Activated T-helper 2 cell treated with anti-CD3 and anti-CD28 coated beads, Interferon-gamma antibody, Interleukin-2, Interleukin-4, amounts not matched to agents 10 μg/mL and 5 μg/mL and 100 μg/mL, durations not matched to agents 14 hours and 24 hours and 36 hours (primary cell): ENCODE measurements at places on chromosomes 6 and 20. TPM values are rescaled to one million over a fixed set of nuclear protein-coding genes. Genes with fewer than 3 reads are reported as not detected.

Gene RSPH3
- total RNA-seq: 4.9 and 5.1 TPM in 2 replicates

- peaks cover 2% of the 10 kb centered on the region for H3K36me3 ChIP-seq
- H3K27ac ChIP-seq: no peak overlapping the region
- H3K4me1 ChIP-seq: peaks cover 8% of the 10 kb centered on the region
- no peak overlapping the region for H3K4me3 ChIP-seq
- DNase-seq: no peak
- H3K27me3 ChIP-seq: no peaks in the 10 kb centered on the region
These were observed 65.8 kb downstream of the REV3L start for GRCh38 chr6:111417181-111417585.

- no peaks in the 10 kb centered on the region for H3K4me1 ChIP-seq
- no peaks in the 10 kb centered on the region for H3K27me3 ChIP-seq
- H3K27ac ChIP-seq: no peak overlapping the region
- H3K4me3 ChIP-seq: no peak overlapping the region
- H3K36me3 ChIP-seq: no peaks in the 10 kb centered on the region
These were observed 260.5 kb upstream of the MARCKS start for GRCh38 chr6:113596387-113597230.

DNA sequence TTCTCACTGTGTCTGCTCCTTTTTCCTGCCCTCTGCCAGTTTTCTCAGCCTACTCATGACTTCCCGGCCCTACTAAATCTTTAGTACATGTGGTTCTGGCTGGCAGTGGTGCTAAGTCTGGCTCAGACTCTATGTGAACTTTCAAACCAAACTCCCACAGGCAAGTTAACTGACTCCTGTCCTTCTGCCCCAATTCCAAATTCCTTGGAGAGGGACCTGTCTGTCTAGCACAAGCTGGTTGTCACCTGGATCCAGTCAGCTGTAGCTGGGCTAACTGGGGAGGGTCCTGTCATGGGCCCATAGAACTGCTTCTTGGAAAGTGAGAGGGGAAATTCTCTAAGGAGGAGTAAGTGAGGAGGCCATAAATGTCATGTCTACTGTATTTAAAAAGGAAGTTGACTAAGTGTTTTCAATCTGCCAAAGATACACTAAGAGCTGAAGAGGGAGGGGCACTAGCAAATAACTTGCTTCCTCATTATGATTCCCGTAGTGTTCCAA lies 240.1 kb downstream of the KCNQ5 start:
- peaks cover 10% of the 10 kb centered on the region for H3K4me1 ChIP-seq
- DNase-seq: no peak
- peak overlapping the region; percentile 64 for H3K27ac ChIP-seq
- no peaks in the 10 kb centered on the region for H3K36me3 ChIP-seq
- H3K27me3 ChIP-seq: no peaks in the 10 kb centered on the region
- no peak overlapping the region for H3K4me3 ChIP-seq

DNA sequence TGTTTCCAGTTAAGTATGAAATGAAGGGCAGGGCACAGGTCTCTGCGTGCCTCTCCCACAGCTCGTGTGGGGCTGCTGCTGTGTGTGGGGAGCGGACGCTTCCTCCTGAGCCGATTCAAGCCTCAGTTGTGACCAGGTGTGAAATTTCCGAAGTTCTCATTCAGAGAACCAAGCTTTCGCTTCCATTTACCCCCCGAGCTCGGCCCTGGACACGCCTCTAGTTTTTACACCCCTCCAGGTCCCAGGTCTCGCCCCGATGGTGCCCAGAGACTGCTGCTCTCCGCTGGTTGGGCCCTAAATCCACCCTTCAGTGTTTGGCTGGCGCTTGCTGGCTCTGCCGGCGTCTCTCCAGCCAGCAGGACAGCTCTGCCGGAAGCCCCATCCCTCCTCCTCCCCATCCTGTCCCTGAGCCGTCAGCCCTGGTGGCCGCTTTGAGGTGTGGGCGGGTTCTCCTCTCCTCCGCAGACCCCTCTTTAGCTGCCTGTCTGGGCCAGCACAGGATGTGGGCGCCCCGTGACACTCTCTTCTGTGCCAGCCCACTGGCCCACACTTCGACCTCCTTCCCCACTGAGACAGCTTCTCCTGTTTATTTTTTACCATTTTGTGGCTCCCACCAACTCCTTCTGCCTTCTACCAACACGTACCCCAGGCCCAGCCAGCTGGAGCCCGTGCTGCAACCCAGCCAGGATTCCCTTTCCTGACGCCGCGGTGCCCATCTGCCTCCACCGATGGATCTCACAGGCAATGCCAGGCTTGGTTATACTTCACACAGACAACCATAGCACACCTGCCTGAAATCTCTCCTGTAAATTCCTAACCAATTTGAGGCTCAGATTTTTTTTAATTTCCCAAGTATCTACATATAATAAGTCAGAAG lies 142.8 kb downstream of the DLL1 start:
- H3K4me1 ChIP-seq: peaks cover 22% of the 10 kb centered on the region
- H3K4me3 ChIP-seq: peak overlapping the region; percentile 67
- DNase-seq: peak; percentile 41
- H3K27me3 ChIP-seq: peaks cover 24% of the 10 kb centered on the region

GRCh38 chr6:6655805-6656251 lies 67.3 kb downstream of the LY86 start:
- H3K4me1 ChIP-seq: peaks cover 87% of the 10 kb centered on the region
- no peak for DNase-seq
- H3K27me3 ChIP-seq: no peaks in the 10 kb centered on the region
- H3K36me3 ChIP-seq: peaks cover 28% of the 10 kb centered on the region
- peak overlapping the region; percentile 48 for H3K4me3 ChIP-seq
- H3K27ac ChIP-seq: peak overlapping the region; percentile 99

Gene NOX3
- total RNA-seq: not detected in 2 replicates

- no peaks in the 10 kb centered on the region for H3K27me3 ChIP-seq
- peaks cover 51% of the 10 kb centered on the region for H3K4me1 ChIP-seq
- no peak overlapping the region for H3K4me3 ChIP-seq
- no peaks in the 10 kb centered on the region for H3K36me3 ChIP-seq
- no peak overlapping the region for H3K27ac ChIP-seq
These were observed 458.2 kb upstream of the JARID2 start for GRCh38 chr6:14787677-14788076.

Gene DUSP15
- total RNA-seq: not detected in 2 replicates

- peaks cover 43% of the 10 kb centered on the region for H3K36me3 ChIP-seq
- H3K4me3 ChIP-seq: peak overlapping the region; percentile 87
- DNase-seq: peak; percentile 19
- peaks cover 39% of the 10 kb centered on the region for H3K4me1 ChIP-seq
These were observed 697 bp upstream of the CEP43 start for GRCh38 chr6:166998256-166999144.

Gene WRNIP1
- 47.2 and 47.8 TPM in 2 replicates for total RNA-seq

DNA sequence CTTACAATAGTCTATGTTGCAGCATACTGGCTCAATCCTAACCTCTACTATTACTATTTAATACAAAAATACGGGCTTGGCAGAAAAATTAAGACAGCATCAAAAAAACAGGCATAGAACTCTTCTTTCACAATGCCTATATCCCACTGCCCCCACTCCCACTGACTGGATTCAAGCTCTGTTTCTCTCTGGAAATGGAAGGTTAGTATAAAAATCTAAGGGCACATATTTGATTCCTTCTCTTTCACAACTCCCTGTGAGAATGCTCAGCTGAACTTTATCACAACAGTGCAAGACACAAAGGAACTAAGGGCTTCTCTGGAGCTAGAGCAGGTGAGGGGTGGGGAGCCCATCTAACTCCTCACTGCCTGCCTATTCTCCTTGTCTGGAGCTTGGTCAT lies 258.4 kb upstream of the FAM83B start:
- H3K4me3 ChIP-seq: no peak overlapping the region
- H3K27me3 ChIP-seq: no peaks in the 10 kb centered on the region
- DNase-seq: no peak
- H3K36me3 ChIP-seq: no peaks in the 10 kb centered on the region
- H3K27ac ChIP-seq: no peak overlapping the region
- no peaks in the 10 kb centered on the region for H3K4me1 ChIP-seq

GRCh38 chr6:105179244-105180065 lies at the start of gene POPDC3:
Gene POPDC3 (minus strand): TSS chr6:105180014. CDS start chr6:105161909, 18,105 bp downstream.
- H3K27me3 ChIP-seq: peaks cover 61% of the 10 kb centered on the region
- peaks cover 9% of the 10 kb centered on the region for H3K4me1 ChIP-seq
- H3K27ac ChIP-seq: no peak within 1 kb of the TSS
- H3K4me3 ChIP-seq: peak within 1 kb of the TSS; percentile 61
- H3K36me3 ChIP-seq: no peaks in the 10 kb centered on the region
- DNase-seq: no peak
